Gastrocnemius medialis (tissue), 4 donors: ENCODE measurements at places on chromosomes 3 and 15. TPM values are rescaled to one million over a fixed set of nuclear protein-coding genes. Genes with fewer than 3 reads are reported as not detected.

ERICH6 gene
- total RNA-seq: not detected

COL6A6 gene
- 0.10 TPM for total RNA-seq

UBL7 gene
- total RNA-seq: 85.8 TPM

OSBPL10 gene
- 4.0 TPM for total RNA-seq

MNS1 gene
- not detected for total RNA-seq

C3orf22 gene
- not detected for total RNA-seq

HRG gene
- total RNA-seq: not detected

RTP3 gene
- total RNA-seq: not detected

CPNE9 gene
- total RNA-seq: not detected

SIDT1 gene
- total RNA-seq: 0.87 TPM

C3orf85 gene
- not detected for total RNA-seq

TMEM108 gene
- total RNA-seq: 1.5 TPM

HHATL gene
- total RNA-seq: 241 TPM

TTLL13 gene
- total RNA-seq: not detected

IQCF5 gene
- not detected for total RNA-seq

MCF2L2 gene
- 0.36 TPM for total RNA-seq

PYGO1 gene
- 35.1 TPM for total RNA-seq

NUTM1 gene
- total RNA-seq: not detected

GOLGA8T gene
- total RNA-seq: not detected

MYRIP gene
- 1.9 TPM for total RNA-seq

SAMMSON gene
- not detected for total RNA-seq

KCTD6 gene
- total RNA-seq: 4.3 TPM

PROK2 gene
- not detected for total RNA-seq

PARL gene
- 39.8 TPM for total RNA-seq

CNTN4 gene
- 0.51 TPM for total RNA-seq

POLQ gene
- total RNA-seq: 0.24 TPM

SLC28A1 gene
- total RNA-seq: 0.47 TPM

SLC24A5 gene
- not detected for total RNA-seq

CHRNA3 gene
- not detected for total RNA-seq
